Stimulated activated CD8-positive, alpha-beta memory T cell treated with anti-CD3 and anti-CD28 coated beads, Interleukin-4, amount 100 ng/mL, for 4 hours (primary cell): ENCODE measurements at places on chromosomes 6 and 20.

- DNase-seq: no peak
Measured at GRCh38 chr6:157406661-157407060, 25.7 kb downstream of the ZDHHC14 start.

- no peak for DNase-seq
Measured at GRCh38 chr6:12137480-12137879, 125.4 kb downstream of the HIVEP1 start.

- no peak for DNase-seq
Measured at GRCh38 chr6:158737082-158737709, 82.0 kb downstream of the EZR start.

DNA sequence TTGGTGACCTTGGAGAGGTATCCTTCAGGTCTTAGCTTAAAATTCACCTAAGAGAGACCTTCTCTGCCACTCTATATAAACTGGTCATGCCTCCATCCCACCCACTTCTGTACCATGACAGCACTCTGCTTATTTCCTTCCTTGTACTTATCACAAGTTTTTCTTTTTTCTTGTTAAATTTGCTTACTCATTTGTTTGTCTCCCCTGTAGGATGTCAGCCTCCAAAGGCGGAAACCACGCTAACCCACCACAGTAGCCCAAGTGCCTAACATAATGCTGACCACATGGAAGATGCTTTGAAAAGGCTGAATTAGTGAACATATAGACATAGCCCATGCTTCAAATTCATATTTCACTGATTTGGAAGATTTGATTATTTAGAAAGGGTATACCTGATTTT lies 5.4 kb downstream of the BMP6 start:
- DNase-seq: no peak

- DNase-seq: no peak
Measured at GRCh38 chr6:105192707-105193465, 13.1 kb upstream of the POPDC3 start.

DNA sequence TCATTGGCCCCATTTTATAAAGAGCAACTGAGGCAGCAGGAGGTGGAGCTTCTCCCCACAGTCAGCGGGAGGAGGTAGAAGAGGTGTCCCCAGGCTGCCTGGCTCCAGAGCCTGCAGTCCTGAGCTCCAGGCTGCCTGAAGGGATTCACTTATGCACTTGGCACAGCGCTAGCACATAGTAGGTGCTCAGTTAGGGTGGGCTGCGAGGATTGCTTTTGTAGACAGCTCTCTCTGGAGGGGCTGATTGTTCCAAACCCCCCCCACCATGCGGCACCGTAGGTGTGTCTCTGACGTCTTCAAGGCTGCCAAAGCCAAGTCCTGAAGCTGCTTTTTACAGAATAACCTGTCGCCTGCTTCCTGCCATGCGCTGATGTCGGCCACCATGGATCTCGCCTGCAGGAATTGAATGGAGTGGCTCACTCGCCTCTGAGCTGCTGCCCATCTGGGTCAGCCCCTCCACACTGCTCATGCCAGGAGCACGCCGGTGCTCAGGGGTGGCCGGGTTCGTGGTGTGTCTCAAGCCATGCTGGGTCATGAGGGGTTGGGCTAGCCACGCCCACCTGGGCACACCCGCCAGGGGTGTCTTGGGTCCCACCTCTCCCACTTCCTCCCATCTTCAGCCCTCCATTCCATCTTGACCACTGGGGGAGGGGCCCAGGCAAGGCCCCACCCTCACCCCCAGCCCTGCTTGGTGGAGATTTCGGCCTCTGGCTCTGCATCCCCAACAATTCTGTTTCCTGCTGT lies 59.8 kb downstream of the BCAS4 start:
- no peak for DNase-seq

DNA sequence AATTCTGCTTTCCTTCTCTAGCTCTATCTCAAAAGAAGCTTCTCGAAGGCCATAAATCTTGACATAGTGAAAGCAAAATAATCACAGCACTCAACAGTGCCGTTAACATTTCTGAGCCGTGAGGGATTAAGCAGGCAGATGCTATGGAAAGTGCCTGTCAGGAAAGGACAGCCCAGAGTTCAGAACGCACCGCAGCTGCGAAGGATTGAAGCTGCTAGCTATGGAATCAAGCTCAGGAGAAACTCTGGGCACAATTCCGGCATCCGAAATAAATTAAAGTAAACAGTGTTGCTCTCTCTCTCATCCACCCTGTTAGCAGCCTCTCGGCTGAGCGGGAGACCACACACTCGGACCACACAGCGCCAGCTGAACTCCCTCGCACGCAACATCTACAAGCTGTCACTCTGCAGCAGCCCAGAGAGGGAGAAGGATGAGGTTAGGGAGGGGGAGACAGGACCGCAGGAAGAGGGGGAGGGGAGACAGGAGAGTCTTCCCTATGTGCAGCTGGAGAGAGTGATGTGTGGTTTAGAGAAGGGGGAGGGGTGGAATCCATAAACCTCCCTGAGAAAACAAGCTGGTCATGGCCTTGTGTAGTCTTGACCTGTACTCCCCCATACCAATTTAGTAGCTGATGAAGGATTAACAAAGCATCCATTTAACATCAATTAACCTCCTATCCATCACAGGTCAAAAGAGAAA lies 9.0 kb downstream of the EXOC2 start:
- DNase-seq: no peak

GRCh38 chr20:33568868-33569801 lies 79.2 kb downstream of the CBFA2T2 start:
- DNase-seq: no peak

GRCh38 chr6:125190667-125191066 lies 37.1 kb downstream of the TPD52L1 start:
- DNase-seq: no peak

DNA sequence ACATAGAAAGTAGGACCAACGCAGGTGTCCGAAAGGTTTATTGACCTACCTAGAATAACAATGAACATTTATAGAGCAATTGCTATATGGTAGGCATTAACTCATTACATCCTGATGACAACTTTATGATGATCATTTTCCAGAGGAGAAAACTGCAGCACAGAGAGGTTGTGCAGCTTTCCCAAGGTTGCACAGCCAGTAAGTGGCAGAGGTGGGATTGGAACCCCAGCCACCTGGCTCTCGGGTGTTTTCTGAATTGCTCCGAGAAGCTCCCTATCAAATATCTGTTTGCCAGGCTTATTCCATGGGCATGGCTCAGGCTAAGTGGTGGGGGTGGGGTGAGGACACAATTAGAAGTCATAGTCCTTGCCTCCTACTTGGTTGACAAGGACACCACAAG lies 24.1 kb upstream of the NFATC2 start:
- no peak for DNase-seq

- DNase-seq: no peak
Measured at GRCh38 chr20:3326779-3327521, 80.5 kb downstream of the DNAAF9 start.

DNA sequence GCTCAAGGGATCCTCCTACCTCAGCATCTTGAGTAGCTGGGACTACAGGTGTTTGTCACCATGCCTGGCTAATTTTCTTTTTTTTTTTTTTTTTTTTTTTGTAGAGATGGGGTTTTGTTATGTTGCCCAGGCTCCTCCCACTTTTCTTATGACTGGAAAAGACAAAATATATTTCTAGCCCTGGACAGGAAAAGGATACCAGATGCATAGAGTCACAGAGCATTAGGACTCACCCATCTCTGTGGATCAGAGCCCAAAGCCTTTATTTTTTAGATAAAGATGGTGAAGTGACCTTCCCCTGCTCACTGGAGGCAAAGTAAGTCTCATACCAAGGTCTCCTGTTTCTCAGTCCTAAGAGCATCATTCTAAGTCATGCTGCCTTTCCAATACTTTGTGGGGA lies 3.4 kb downstream of the TRIM10 start:
- DNase-seq: no peak

DNA sequence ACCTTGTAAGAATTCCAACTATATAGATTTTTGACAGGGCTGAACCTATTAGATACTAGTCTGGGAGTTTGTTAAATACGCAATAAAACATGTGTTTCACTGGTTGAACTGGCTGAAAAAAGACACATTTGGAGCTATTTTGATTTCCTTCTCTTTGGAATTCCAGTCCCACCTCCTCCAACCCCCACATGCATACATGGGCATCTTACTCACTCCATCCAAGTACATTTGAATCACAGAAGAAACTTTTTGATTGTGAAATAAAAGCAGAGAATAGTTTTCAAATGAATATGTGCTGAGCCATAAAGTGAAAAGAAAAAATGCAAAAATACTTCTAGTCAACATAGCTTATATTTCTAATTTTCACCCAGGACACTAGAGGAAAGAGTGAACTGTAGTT lies 33.9 kb upstream of the STXBP5 start:
- DNase-seq: no peak

DNA sequence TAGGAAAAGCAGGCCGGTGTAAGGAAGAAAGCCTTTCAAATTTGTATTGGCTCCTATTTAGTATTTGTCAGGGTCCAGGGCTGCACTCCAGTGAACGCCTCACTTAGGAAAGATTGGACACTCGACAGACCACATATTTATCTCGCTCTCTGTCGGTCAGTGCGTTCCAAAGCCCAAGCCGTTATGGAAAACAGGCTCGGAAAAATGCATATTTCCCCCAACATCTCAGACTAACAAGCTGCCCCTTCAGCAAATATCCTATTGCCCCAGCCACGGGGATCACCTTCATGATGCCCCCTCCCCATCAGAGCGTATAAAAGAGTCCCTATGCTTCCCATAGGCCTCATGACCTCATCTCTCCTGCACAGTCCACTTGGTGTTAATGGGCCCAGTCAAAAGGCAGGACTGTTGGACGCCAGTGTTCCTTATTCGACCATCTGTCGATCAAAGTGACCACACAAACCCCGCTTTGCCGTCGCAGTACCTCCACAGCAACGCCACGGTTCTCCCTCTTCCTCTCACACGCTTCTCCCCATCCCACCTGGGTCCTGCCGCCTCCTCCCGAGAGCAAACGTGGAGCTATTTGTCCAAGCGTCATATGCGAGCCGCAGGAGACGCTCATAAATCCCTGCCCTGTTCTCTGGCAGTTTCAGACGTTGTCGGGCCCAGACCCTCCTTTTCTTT lies 63.3 kb downstream of the NPEPL1 start:
- no peak for DNase-seq

GRCh38 chr6:165571721-165572132 lies 91.3 kb downstream of the PDE10A start:
- no peak for DNase-seq

DNA sequence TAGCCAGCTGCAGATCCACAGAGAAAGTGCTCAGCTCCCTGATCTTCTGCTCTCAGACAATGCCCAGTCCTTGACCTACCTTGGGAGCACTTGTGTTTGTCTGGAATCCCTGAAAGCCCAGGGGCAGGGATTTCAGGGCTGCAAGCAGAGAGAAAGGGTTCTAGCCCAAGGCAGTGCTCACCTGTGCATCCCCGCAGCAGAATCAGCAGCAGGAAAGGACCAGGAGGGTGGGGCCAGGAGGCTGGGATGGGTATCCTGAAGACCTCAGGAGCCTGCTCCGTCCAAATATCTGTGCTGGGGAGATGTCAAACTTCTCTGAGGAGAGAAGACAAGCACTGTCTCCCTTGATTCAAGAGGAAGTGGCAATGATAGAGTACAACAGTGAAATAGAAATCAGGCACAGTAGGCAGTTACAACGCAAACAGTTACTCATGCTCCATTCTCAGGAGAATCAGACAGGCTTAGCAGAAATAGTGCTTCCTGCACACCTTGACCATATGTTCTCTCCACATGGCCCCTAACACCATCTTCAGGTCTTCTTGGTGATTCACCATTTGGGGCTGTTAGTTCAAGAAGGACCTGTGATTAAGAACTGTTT lies 28.7 kb upstream of the SIRPG start:
- DNase-seq: no peak

DNA sequence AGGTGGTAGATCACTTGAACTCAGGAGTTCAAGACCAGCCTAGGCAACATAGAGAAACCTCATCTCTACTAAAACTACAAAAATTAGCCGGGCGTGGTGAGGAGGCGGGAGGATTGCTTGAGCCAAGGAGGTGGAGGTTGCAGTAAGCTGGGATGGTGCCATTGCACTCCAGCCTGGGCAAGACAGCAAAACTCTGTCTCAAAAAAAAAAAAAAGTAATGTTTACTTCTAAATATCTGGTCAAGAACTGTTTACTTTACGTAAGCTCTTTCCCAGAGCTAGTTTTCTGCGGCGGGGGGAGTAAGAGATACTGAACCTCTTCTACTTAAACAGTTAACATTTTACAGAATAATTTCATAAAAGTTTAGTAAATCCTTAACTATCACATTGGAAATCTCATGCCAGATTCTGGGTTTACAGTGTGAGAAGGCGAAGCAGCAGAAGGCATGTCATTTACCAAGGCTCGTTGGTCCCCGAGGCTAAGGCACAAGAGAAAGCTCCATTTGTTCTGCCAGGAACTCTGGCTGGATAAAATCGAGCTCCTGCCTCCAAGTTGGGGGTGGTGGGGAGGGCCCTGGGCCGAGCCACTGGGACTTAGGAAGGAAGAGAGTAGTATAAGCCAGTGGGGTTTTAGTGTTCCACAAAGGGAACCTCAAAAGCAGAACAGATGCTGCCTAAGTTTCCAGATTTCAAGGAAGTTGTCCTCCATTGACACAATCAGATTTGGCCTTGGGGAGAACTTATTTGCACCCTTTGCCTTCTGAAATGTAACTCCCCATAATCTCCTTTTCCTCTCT lies 41.7 kb downstream of the ARFGEF2 start:
- DNase-seq: no peak

DNA sequence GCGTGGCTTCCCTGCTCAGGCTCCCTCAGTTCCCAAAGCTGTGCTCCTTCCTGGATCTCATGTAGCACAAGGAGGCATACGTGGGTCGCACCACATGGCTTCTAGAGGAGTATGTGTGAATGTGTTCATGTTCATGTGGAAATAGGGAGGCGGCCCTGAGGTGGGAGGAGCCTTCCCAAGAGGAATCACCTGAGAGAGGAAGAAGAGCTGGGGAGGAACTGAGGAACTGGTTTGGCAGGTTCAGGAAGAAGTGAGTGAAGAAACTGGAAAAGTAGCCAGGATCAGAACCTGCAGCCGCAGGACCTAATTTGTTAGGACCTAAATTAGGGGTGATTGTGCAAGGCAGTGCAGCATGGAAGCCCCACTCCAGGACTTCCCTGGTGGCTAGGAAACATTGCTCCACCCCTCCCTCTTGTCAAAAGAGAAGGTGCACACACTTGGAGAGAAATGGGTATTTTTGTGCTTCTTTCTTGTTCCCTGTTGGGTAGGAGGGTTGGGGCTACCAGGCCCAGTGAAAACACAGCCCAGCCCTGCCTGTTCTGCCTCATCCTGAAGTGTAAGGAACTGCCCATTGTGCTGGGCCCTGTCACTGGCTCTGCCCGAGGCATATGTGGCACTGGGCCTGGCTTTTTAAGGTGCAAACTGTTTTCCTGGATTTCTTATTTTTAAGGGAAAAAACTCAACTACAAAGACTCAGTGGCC lies 20.7 kb downstream of the SYNJ2 start:
- no peak for DNase-seq

DNA sequence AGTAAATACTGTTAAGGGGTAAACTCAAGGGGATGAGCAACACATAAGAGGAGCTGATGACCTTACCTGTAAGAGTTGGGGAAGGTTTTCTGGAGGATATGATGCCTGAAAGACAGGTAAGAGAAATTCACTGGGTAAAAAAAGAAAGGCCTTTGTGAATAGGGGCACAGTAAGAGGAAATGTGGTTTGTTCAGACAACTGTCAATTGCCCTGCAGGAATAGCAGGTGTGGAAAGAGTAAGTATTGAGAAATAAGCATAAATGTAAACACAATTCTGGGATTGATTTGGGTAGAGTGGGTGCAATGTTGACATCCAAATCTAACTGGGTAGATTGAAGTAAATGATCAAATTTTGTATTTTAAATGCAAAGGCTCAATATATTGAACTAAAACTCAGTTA lies 670.0 kb downstream of the DHX35 start:
- no peak for DNase-seq

GRCh38 chr20:4457566-4458543 lies 263.9 kb upstream of the PRND start:
- DNase-seq: no peak

GRCh38 chr20:61291166-61291829 lies 39.2 kb downstream of the CDH4 start:
- no peak for DNase-seq
